ENCODE measurements at places on chromosomes 5 and 9. TPM values are rescaled to one million over a fixed set of nuclear protein-coding genes. Genes with fewer than 3 reads are reported as not detected.

BSPRY gene
- total RNA-seq: 0.04 TPM

SLC25A2 gene
- total RNA-seq: not detected

HMGXB3 gene
- total RNA-seq: 42.0 TPM

GRCh38 chr9:2723376-2724065 lies 6.2 kb downstream of the KCNV2 start:
- no peak for DNase-seq

MZB1 gene
- total RNA-seq: 0.21 TPM

DNA sequence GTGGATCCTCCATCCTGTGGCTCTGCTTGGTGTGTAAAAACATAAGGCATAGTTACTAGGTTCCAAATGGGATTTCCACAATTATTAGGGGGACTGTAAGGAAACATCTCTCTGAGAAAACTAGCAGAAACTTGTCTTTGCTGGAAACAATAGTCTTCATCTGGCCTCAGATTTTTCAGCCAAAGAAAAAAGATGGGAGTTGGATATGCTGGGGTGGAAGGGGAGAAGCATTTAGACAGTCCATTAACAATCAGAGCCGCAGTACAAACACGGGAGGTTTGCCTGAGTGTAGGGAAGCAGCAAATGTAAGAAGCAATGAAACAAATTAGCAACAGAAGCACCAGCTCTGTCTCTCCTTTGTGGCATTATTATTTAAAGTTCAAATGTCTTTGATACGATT lies 402.7 kb upstream of the ZNF608 start:
- no peak for DNase-seq

DNA sequence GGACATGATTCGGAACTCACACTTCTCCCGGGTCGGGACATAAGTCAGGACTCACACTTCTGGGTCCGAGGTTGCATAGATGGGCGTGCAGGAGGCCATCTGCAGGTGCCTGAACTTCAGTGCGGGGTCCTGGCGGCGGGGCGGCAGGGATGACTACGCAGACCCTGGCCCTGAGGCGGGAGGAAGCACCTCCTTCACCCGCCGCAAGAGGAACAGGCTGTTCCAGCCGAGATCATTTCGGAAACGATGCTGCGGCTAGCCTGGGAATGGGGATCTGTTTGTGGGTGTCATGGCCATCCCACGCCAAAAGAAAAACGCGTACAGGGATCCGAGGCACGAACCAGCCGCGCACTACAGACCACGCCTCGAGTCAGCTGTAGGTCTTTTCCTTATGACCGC lies 196.6 kb downstream of the TTLL11 start:
- no peak for DNase-seq

DNA sequence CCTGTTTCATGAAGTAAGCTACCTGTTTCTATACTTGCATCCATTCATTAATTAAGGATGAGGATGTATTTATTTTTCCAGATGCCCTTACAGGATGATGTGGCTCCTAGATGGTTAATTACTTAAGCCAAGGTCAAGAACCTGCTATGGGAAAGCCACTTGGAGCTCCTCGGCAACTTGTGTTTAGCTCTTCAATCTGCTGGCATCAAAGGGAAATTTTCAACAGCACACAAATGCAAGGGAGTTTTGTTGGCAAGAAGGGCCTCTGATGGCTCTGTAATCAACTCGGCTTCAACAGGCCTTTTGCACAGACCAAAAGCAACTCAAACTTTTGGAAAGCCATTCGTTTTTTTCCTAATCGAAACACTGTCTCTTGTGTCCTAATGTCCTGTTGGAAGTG lies 125.3 kb downstream of the EFNA5 start:
- no peak for DNase-seq

SIT1 gene
- total RNA-seq: not detected

DNA sequence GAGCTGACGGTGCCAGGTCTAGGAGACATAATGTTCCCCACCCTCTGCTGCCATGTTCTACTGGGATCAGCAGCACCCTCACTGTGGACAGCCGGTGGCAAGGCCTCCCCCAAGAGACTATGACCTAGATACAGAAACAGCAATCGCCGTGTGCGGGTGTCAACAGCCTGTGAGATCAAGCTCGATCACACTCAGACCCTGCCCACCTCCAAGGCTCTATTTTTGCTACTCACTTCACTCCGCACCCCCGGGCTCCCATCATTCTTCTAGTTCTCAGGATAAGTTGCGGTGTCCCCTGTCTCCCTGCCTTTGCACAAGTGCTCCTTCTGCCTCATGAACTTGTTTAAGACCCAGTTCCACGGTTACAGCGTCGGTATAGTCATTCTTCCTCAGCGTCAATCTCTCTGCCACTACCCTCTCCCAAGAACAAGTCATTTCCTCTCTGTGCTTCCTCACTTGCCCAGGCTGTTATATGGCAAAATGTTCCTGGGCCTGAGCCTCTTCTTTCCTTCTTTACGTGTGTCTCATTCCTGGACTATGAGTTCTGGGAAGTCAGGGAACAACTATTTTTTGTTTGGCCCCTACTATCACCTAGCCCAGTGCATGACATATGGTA lies 5.4 kb upstream of the DOCK8 start:
- no peak for DNase-seq

- DNase-seq: no peak
Observed at GRCh38 chr5:22842574-22842973, 10.6 kb downstream of the CDH12 start.

PARP8 gene
- total RNA-seq: 21.8 TPM

SPATA6L gene
- total RNA-seq: 0.28 TPM
